ENCODE measurements at places on chromosomes 12 and 14. TPM values are rescaled to one million over a fixed set of nuclear protein-coding genes. Genes with fewer than 3 reads are reported as not detected.

Gene SOAT2
- 0.49 TPM for total RNA-seq

Gene COL2A1
- not detected for total RNA-seq

Gene HOXC13
- not detected for total RNA-seq

Gene GALNT8
- not detected for total RNA-seq

Gene IRAK3
- total RNA-seq, result 14.2 TPM

Gene SLC25A47
- total RNA-seq, result 0.16 TPM

Gene TMCC3
- total RNA-seq, result 0.24 TPM

Gene LRP1
- 702 TPM for total RNA-seq
